ENCODE measurements at places on chromosomes 2 and 18.
A peak's percentile ranks its signal among the peaks of the same experiment; 100 is the strongest.

DNA sequence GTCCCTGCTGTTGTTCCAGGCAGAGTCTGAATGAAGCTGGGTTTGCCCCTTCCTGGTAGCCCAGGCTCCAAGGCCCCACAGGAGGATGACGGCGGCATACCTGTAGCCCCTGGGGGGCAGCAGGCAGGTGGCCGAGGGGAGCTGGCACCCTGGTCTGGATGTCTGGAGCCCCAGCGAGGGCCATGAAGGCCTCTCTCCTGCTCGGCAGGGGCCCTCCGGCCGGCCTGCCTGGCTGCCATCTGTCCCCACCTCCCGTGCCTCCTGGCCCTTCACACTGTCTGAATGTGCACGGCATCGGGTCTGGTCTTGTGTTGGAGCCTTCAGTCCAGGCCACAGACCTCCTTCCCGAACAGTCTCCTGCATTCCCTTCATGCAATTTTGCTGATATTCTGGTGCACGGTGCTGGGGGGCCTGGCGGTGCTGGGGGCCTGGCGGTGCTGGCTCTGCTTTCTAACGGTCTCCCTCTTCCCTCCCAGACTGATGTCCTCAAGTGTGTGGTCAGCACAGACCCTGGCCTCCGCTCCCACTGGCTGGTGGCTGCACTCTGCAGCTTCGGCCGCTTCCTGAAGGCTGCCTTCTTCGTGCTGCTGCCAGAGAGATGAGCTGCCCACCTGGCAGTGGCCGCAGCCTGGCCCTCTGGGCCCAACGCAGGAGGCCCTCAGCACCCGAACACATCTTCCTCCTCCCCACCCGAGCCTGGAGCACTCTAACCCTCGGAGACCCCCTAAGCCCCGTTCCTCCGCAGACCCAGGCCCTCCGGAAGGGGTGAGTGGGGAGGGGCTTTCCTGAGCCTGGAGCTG lies 13.5 kb downstream of the BOK start:
- H3K27ac ChIP-seq: no peak overlapping the region
- peak; percentile 62 for DNase-seq
- no peaks in the 10 kb centered on the region for H3K27me3 ChIP-seq
- no peak overlapping the region for H3K4me3 ChIP-seq

- no peaks in the 10 kb centered on the region for H3K36me3 ChIP-seq
- H3K27me3 ChIP-seq: no peaks in the 10 kb centered on the region
These were observed 360.1 kb downstream of the DCC start for GRCh38 chr18:52700116-52700515.

DNA sequence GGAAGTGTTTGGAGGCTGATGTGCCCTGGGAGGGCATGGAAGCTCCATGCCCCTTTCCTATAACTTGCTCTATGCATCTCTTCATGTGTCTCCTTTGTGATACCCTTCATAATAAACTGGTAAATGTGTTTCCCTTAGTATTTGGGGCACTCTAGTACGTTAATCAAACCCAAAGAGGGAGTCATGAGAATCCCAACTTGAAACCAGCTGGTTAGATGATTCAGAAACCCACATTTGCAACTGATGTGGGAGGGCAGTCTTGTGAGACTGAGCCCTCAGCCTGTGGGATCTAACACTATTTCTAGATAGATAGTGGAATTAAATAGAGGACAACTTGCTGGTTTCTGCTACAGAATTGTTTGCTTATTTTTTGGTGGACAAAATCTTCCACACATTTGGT lies 20.3 kb downstream of the ANKRD30B start:
- no peak for DNase-seq
- H3K4me3 ChIP-seq: no peak overlapping the region
- H3K36me3 ChIP-seq: no peaks in the 10 kb centered on the region
- H3K4me1 ChIP-seq: no peaks in the 10 kb centered on the region
- H3K27ac ChIP-seq: no peak overlapping the region

GRCh38 chr2:33617401-33617800 lies 18.3 kb upstream of the FAM98A start:
- H3K4me1 ChIP-seq: no peaks in the 10 kb centered on the region
- no peaks in the 10 kb centered on the region for H3K36me3 ChIP-seq
- no peak overlapping the region for H3K4me3 ChIP-seq
- no peaks in the 10 kb centered on the region for H3K27me3 ChIP-seq
- H3K27ac ChIP-seq: no peak overlapping the region
- DNase-seq: no peak

GRCh38 chr2:120556911-120557310 lies 178.8 kb upstream of the GLI2 start:
- H3K4me3 ChIP-seq: no peak overlapping the region
- peaks cover 12% of the 10 kb centered on the region for H3K4me1 ChIP-seq
- H3K27ac ChIP-seq: no peak overlapping the region
- DNase-seq: no peak

- DNase-seq: no peak
- H3K36me3 ChIP-seq: no peaks in the 10 kb centered on the region
- H3K4me1 ChIP-seq: no peaks in the 10 kb centered on the region
- no peak overlapping the region for H3K27ac ChIP-seq
- H3K4me3 ChIP-seq: no peak overlapping the region
These were observed 208.4 kb downstream of the ANAPC1 start for GRCh38 chr2:111675419-111676194.

- no peaks in the 10 kb centered on the region for H3K36me3 ChIP-seq
- no peaks in the 10 kb centered on the region for H3K27me3 ChIP-seq
- no peaks in the 10 kb centered on the region for H3K4me1 ChIP-seq
- no peak for DNase-seq
- H3K27ac ChIP-seq: no peak overlapping the region
- H3K4me3 ChIP-seq: no peak overlapping the region
These were observed 127.3 kb upstream of the TACR1 start for GRCh38 chr2:75326645-75327044.

- no peaks in the 10 kb centered on the region for H3K4me1 ChIP-seq
- no peaks in the 10 kb centered on the region for H3K27me3 ChIP-seq
- DNase-seq: peak; percentile 48
- peaks cover 54% of the 10 kb centered on the region for H3K36me3 ChIP-seq
These were observed 26.7 kb downstream of the GPC1 start for GRCh38 chr2:240462073-240462706.

- H3K4me1 ChIP-seq: peaks cover 3% of the 10 kb centered on the region
- no peaks in the 10 kb centered on the region for H3K27me3 ChIP-seq
- no peak for DNase-seq
- H3K36me3 ChIP-seq: no peaks in the 10 kb centered on the region
These were observed 295.1 kb downstream of the CNTNAP5 start for GRCh38 chr2:124320051-124320688.

DNA sequence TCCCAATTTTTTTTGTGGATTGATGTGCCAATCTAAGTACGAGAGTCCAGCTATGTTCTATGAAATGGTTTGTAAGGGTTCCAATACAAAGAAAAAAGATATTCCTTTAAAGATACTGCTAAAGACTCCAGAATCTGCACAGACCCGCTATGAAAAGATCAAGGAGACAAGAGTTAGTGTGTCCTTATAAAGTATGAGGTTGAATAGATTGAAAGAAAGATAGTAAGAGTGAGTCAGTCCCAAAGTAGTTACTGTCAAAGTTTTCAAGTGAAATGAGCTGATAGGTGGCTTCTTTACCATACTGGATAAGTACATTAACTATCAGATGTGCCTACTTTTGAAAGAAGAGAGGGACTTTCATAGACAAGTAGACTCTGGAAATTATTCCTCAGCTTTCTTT lies 17.9 kb upstream of the EHBP1 start:
- no peaks in the 10 kb centered on the region for H3K4me1 ChIP-seq
- no peak for DNase-seq
- H3K4me3 ChIP-seq: no peak overlapping the region

- no peaks in the 10 kb centered on the region for H3K27me3 ChIP-seq
- H3K4me1 ChIP-seq: no peaks in the 10 kb centered on the region
- no peaks in the 10 kb centered on the region for H3K36me3 ChIP-seq
- H3K27ac ChIP-seq: no peak overlapping the region
- DNase-seq: no peak
These were observed 160.1 kb upstream of the LRP1B start for GRCh38 chr2:142290931-142291330.

- H3K4me3 ChIP-seq: no peak overlapping the region
- DNase-seq: no peak
- H3K36me3 ChIP-seq: no peaks in the 10 kb centered on the region
- H3K27ac ChIP-seq: no peak overlapping the region
- H3K27me3 ChIP-seq: no peaks in the 10 kb centered on the region
These were observed 41.6 kb upstream of the HK2 start for GRCh38 chr2:74792282-74792681.

GRCh38 chr2:232432598-232433184 lies 23.3 kb upstream of the ALPI start:
- H3K27me3 ChIP-seq: no peaks in the 10 kb centered on the region
- H3K4me3 ChIP-seq: no peak overlapping the region
- no peaks in the 10 kb centered on the region for H3K4me1 ChIP-seq
- no peak overlapping the region for H3K27ac ChIP-seq
- H3K36me3 ChIP-seq: no peaks in the 10 kb centered on the region

GRCh38 chr2:85909005-85909404 lies 20.2 kb upstream of the ST3GAL5 start:
- H3K36me3 ChIP-seq: no peaks in the 10 kb centered on the region
- no peak overlapping the region for H3K4me3 ChIP-seq
- no peaks in the 10 kb centered on the region for H3K4me1 ChIP-seq
- H3K27ac ChIP-seq: no peak overlapping the region
- no peaks in the 10 kb centered on the region for H3K27me3 ChIP-seq
- no peak for DNase-seq
